ENCODE measurements at places on chromosomes 16 and 17.

- DNase-seq, result no peak
These were observed 69.5 kb downstream of the HLF start for GRCh38 chr17:55334285-55334684.

GRCh38 chr16:68993885-68994284 lies 111.6 kb upstream of the HAS3 start:
- DNase-seq, result no peak

DNA sequence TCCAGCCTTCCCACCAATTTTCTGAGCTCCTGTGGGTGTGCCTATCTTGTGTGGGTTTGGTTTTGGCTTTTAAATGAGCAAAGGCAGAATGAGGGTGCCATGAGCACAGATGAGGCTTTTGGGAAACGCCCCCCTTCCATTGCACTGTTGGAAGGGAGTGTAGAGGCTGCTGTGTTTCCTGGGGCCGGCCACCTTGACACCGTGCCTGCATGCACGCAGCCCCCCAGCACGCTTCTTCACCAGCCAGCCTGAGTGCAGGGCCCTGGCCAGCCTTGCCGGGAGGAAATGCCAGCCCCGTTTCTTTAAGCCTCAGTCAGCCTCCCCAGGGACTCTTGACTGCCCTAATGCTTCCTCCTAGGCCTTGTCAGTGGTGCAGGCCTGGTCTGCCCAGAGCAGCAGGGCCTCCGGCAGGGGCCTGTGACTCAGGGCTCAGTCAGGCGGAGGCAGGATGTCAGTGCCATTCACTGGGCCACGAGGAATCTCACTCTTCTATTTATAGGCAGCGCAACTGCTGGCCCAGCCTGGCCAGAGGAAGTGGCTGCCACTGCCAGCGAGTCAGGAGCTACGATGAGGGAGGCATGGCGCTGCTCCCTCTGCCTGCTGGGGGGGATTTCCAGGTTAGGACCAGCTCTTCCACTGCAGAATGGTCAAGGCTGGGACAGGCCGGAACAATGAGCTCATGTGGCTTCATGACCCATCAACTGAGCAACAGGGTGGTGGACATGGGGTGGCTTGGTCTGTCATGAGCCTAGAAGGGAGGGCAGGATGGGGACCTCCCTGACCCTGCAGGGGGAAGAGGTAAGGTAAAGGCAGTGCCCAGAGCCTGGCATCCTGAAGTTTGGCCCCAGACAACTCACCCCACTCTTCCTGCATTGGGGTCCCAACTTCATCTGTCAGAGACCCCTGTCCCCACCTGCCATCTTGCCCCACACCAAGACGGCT lies 205.2 kb downstream of the RAB11FIP4 start:
- DNase-seq, result no peak

DNA sequence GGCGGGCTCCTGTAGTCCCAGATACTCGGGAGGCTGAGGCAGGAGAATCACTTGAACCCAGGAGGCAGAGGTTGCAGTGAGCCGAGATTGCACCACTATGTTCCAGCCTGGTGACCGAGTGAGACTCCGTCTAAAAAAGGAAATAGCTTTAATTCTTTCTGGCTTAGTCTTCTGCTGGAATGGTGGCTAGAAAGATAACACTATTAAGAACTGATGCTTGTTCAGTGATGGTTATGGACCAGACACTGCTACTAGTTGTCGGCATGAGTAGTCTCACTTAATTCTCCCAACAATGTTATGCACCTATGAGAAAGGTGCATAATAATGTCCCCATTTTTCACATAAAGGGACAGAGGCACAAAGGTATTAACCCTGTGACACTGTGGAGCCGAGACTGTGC lies 188.7 kb downstream of the HS3ST3A1 start:
- DNase-seq, result no peak

GRCh38 chr16:28261942-28262341 lies 30.4 kb upstream of the SBK1 start:
- no peak for DNase-seq

DNA sequence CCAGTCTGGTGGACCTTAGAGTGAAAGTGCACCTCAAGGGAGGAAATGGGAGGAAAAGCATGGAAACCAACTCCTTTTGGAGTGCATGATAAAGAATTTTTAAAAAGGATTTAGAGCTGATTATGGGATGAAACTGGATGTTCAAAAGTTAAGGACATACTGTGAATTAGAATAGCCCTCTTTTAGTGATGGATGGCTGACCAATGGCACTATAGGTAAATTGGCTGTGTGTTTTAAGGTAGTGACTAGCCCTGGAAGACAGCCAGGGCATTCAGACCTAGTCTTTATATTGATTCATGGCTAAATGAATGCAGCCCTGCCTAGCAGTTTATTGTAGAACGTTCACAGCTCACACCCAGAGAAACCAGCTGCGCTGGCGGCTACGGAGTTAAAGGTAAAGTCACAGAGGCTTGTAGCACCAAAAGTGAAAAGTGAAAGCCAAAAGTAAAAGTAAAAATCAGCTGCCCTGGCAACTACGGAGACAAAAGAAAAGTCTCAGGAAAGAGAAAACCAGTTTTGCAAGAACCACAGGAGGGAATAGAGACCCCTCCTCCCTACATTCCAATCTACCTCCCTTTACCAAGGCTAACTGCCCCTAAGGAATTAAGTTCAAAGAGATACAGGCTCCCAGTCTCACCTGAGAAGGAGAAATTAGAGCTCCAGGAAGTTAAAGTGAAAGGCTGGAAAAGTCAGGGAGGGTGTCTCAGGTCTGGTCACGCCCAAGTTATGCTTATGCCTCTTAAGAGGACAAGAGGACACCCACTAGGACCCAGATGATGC lies 21.8 kb downstream of the ACSM1 start:
- no peak for DNase-seq

- DNase-seq, result no peak
These were observed 211.9 kb downstream of the GSG1L start for GRCh38 chr16:27851586-27851985.

GRCh38 chr16:65964752-65965151 lies 401.7 kb upstream of the CDH5 start:
- no peak for DNase-seq
